Retina (tissue), 1 donor: ENCODE measurements at places on chromosomes 7 and 10.
A peak's percentile ranks its signal among the peaks of the same experiment; 100 is the strongest.

DNA sequence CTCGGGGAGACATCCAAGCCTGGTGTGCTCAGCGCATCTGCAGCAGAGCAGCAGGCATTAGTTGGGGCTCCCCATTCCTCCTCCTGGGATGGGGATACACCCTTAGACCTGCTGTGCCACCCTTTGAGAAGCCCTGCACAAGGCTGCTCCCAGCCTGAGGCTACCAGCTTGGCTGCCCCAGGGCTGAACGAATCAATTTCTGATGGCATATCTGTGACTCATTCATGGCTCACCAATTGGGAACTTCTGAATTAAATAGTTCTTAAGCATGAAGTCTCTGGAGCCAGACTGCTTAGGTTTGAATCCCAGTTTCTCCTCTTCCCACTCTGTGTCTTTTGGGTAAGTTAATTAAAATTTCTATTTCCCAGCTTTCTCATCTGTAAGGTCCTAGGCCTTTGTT is 16.3 kb upstream of the GLI3 start:
- no peak for DNase-seq

DNA sequence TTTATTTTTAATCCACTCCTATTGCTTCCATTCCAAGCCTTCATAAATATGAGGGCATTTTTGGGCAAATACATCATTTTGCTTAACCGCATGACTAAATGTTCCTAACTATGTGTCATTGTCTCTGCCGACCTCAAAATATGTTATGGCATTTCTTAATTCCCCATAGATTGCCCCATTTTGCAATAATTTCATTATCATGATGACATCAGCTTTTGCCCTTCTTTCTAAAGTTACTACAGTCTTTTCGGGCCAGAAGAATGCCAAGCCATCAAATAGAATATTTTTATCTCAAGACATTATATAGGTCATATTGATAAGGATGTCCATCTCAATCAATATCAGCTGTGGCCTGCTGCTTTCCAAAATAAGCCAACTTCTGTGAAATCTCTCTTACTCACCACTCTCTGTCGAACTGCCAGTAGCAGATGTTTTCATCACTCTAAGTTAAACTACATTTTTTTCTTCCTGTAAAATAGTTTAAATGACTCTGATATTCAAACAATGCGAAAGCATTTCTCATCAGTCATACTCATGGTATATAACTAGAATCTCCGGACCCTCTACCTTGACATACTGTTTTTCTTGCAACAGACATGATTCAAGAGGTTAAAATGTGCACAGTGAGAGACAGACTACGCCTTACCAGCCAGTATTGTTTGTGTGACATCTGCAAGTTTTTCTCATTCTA is 1254.6 kb upstream of the CELF2 start:
- no peak for DNase-seq

GRCh38 chr10:124389613-124390361 is 28.9 kb downstream of the OAT start:
- no peak for DNase-seq

DNA sequence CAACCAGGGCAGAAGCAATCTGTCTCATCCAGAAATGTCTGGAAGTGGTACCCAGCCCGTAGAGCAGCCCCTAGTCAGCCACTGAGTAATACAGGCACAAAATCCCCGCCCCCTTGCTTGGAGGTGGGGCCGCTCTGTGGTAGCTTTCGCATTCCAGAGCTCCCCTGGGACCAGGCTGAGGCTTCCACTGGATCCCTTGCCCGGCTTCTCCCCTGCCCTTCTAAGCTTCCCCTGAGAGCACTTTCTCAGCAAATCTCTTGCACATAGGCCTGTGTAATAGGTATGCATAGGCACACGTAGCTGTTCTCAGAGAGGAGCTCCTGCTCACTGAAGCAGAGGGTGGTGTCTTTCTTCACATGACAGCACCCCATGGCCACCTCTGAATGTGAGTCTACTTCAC is 144.2 kb downstream of the BMS1 start:
- peak; percentile 51 for DNase-seq

DNA sequence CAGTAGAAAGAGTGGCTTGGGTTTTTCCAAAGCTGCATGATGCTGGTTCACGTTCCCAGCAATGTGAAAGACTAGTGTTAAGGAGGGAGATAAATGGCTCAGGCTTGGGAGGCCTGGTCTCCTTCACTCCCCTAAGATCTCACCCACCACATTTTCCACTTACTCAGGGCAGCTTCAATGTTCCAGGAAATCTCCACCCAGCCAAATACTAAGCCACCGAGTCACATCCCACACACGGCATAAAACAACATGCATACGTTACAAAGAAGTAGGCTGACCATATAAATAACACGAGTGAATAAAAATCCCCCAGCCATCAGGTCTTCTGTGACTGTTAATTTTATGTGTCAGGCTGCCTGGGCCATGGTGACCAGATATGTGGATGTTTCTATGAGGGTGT is 303.5 kb downstream of the SFMBT2 start:
- no peak for DNase-seq

- DNase-seq, result no peak
These were observed 18.4 kb downstream of the CTBP2 start for GRCh38 chr10:125141860-125142484.

GRCh38 chr7:47707583-47707982 is 125.7 kb upstream of the TNS3 start:
- no peak for DNase-seq

- DNase-seq, result no peak
These were observed 18.7 kb downstream of the SEC24C start for GRCh38 chr10:73762915-73763314.

DNA sequence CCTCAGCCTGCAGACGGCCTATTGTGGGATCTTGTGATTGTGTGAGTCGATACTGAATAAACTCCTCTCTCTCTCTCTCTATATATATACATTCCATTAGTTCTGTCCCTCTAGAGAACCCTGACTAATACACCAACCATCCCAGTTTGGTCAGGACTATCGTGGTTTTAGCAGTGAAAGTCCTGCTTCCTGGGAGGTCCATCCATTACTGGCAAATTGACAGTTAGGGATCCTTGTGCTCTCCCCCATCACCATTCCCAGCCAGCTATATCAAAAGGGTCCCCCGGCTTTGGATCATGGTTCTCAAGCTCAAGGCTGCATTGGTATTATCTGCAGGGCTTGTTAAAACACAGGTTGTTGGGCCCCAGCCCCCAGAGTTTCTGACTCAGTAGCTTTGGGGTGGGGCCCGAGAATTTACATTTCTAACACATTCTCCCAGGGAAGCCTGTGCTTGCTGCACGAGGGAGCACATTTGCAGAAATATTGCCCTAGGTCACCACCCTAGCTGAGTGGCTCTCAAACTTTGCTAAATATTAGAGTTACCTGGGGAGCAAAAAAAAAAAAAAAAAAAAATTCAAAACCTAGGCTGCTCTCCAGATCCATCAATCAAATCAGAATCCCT is 899.1 kb upstream of the AUTS2 start:
- no peak for DNase-seq

GRCh38 chr7:21355406-21355874 is 72.4 kb upstream of the SP4 start:
- DNase-seq, result no peak

DNA sequence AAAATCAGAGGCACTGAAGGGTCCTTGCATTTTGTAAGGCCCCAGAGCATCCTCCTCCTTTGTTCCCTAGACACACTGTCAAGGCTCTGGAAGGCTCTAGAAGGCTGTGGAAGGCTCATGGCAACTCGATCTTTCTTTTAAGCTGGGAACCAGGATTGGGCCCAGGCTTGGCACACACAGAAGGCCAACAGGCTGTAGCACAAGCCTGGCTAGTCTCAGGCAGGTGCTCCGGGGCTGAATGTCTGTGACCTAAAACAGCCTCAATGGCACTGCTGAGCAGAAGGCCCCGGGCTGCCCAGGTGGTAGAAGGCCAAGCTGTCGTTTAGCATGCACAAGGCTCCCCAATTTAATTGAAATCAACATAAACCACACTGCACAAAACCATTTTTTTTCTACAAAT is 55.7 kb downstream of the PRKAG2 start:
- DNase-seq, result no peak

- no peak for DNase-seq
These were observed 666.7 kb upstream of the C7orf33 start for GRCh38 chr7:147923841-147924240.

DNA sequence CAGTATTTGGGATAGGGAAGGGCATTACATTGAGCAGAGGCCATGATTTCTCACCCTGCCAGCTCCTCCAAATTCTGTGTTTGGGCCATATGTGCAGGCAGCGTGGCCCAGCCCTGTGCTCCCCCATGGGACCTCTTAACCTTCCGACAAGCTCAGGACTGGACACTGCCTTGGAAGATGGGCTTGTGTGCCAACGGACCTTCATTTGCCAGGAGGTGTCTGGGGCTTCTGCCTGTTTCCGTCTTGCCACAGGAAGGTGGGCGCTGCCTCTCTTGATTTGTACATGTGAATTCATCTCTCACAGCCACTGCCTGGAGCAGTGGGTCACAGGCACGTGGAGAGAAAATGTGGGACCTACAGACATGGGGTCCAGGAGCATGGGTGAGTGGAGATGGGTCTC is 272.6 kb downstream of the CCSER2 start:
- DNase-seq, result no peak

DNA sequence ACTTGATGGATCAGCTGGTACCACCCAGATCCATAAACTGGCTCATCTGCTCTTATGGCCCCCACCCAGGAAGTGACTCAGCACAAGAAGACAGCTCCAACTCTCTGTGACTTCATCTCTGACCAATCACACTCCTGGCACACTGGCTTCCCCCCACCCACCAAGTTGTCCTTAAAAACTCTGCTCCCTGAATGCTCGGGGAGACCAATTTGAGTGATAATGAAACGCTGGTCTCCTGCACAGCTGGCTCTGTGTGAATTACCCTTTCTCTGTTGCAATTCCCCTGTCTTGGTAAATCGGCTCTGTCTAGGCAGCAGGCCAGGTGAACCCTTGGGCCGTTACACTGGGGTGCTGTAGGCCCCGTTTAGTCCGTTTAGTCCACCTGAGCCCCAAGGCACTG is 23.4 kb upstream of the BNIP3 start:
- no peak for DNase-seq

GRCh38 chr7:55207436-55208125 is 157.6 kb upstream of the LANCL2 start:
- DNase-seq, result no peak

- DNase-seq, result peak; percentile 22
These were observed 166.0 kb upstream of the SP4 start for GRCh38 chr7:21261627-21262594.

DNA sequence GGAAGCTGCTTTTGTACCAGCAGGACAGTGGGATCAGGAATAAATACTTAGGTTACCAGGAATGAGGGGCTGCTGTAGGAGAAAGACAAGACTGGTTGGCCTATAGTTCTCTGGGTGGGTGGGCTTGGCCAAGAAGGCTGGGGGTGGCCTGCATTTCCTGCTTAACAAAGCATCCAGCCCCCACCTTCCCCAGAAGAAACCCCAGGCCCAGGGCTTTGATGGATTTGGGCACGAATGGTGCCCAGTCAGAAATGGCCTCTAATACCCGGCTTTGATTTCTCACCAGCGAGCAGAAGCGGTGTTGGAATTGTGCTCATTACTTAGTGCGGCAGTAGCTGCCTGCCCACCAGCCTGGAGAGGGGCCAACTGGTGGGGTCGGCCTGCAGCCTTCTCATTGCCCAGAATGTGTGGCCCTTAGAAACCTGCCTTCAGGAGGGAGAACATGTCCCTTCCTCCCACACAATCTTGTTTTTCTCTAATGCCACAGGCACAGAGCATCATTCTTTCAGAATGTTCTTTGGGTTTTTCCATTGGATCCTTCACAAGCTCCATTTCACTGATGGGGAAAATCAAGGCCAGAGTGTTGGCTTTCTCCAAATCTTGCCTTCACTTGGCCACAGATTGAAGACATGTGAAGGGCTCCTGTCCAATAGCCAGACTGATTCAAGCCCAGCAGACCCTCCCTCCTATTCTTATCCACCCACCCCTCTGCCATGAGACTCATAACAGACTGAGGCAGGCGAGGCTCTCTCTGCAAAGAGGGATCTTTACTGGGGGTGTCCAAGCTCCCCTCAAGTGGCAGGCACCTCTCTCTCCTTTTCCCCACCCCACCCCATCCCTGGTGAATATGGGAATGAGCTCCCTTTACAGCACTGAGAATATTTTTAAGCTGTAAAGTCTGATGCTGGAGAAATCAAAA is 2.5 kb downstream of the UNC5B start:
- no peak for DNase-seq

- no peak for DNase-seq
These were observed 267.1 kb downstream of the PRPF18 start for GRCh38 chr10:13853854-13854253.

DNA sequence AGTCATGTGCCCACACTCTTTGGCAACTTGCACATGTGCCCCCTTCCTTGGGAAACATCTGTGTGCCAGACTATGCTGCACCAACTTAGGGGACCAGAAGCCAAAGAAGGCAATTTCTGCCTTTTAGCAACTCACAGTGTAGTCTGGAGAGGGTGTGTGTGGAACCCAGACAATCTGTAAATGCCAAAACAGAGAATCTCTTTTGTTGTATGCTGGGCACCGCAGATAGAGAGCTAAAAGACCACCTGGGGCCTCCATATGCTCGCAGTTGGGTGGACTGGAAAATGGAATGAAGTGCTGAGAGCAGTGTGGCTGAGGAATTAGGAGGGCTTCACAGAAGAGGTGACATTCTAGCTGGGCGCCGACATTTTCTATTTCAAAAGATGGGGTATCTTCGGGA is 26.4 kb downstream of the UBTD1 start:
- no peak for DNase-seq

- no peak for DNase-seq
These were observed 17.8 kb downstream of the ESYT2 start for GRCh38 chr7:158811461-158811860.

- DNase-seq, result no peak
These were observed 190.0 kb upstream of the CACNA2D1 start for GRCh38 chr7:82633592-82633991.

- DNase-seq, result peak; percentile 50
These were observed 4.6 kb upstream of the SMARCD3 start for GRCh38 chr7:151252961-151253711.
